ENCODE measurements at places on chromosomes 3 and 15.

DNA sequence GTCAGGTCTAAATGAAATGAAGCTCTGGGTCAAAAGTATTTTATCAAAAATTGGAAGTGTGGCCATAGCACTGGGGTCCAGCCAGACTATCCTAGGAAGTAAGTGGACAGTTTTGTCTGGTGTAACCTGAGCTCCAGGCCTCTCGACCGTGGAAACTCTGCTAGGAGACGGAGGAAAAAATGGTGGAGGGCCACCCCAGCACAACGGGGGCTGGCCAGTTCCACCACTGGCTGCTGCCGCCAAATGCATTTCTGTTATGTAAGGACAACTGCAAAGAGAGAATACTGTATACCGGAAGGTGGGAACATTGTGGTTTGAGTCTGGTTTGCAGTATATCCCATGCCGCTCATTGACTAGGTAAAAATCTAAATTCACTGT, 235.7 kb downstream of the GREM1 start:
- peaks cover 3% of the 10 kb centered on the region for H3K27me3 ChIP-seq
- no peak overlapping the region for H3K4me3 ChIP-seq
- H3K27ac ChIP-seq: no peak overlapping the region
- DNase-seq: no peak
- H3K36me3 ChIP-seq: no peaks in the 10 kb centered on the region

GRCh38 chr3:60552581-60552980, 698.7 kb downstream of the FHIT start:
- H3K4me1 ChIP-seq: no peaks in the 10 kb centered on the region
- no peak overlapping the region for H3K27ac ChIP-seq
- H3K27me3 ChIP-seq: no peaks in the 10 kb centered on the region

DNA sequence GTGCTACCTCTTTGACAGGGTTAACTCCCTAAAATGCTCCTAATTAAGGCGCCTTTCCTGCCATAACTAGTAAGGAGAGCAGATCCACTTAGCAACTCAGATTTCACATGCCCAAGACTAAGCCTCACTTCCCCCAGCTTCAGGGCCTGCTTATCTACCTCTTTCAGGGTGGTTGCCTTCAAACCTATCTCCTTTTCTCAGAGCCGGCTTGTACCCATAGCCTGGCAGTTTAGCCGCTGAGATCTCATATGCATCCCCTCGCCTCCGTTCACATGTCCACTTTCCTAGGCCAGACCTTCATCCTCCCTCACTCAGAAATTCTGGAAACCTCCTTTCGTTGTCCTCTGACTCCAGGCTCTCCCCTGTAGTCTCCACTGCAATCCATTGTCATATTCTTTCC, 1.0 kb upstream of the FSTL1 start:
- H3K4me3 ChIP-seq: no peak overlapping the region
- H3K4me1 ChIP-seq: peaks cover 9% of the 10 kb centered on the region
- H3K27me3 ChIP-seq: peaks cover 3% of the 10 kb centered on the region
- no peak overlapping the region for H3K27ac ChIP-seq

DNA sequence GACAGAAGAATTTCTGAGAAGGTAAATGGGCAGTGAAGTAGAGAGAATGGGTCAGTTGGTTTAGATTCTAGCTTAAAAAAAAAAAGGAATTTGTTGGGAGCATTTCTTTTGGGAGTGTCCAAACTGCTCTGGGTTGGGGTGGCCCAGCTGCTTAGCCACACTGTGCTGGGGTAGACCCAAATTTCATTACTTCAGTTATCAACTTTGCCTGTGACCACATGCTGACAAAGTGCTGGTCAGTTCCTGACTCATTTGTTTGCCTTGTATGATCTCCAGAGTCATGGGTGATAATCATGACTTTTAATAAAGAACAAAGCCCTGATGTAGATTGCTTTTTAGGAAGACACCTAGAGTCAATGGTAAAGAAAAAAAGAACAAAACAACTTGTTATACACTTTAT, 121.5 kb upstream of the FGF7 start:
- H3K4me1 ChIP-seq: no peaks in the 10 kb centered on the region
- no peaks in the 10 kb centered on the region for H3K36me3 ChIP-seq
- no peaks in the 10 kb centered on the region for H3K27me3 ChIP-seq
- H3K4me3 ChIP-seq: no peak overlapping the region
- no peak overlapping the region for H3K27ac ChIP-seq
- no peak for DNase-seq

GRCh38 chr3:37096975-37097374, 77.4 kb downstream of the LRRFIP2 start:
- H3K4me3 ChIP-seq: no peak overlapping the region
- H3K4me1 ChIP-seq: no peaks in the 10 kb centered on the region
- H3K27ac ChIP-seq: no peak overlapping the region
- H3K36me3 ChIP-seq: no peaks in the 10 kb centered on the region
- DNase-seq: no peak
- no peaks in the 10 kb centered on the region for H3K27me3 ChIP-seq

DNA sequence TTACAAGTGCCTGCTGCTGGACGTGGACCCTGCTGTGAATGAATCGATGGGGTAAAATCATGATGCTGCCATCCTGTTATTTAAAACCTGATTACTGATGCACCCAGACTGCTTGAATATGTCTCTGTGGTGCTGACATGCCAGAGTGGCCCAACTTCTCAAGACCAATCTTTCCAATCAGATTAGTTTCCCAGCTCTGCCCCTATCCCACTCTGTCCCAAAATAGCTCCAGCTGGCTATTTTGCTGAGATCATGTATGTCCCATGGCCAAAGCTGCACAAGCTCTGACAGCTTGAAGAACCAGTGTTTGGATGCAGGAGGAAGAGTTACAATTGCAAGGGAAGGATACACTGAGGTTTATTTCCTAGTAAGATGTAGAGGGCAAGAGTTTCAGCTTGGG, 153.6 kb downstream of the TMEM108 start:
- no peaks in the 10 kb centered on the region for H3K27me3 ChIP-seq
- H3K4me1 ChIP-seq: no peaks in the 10 kb centered on the region
- no peak overlapping the region for H3K4me3 ChIP-seq
- H3K27ac ChIP-seq: no peak overlapping the region
- no peak for DNase-seq
